Stimulated activated CD8-positive, alpha-beta memory T cell treated with anti-CD3 and anti-CD28 coated beads, Interleukin-4, amount 100 ng/mL, for 4 hours (primary cell): ENCODE measurements at places on chromosomes 13 and 19.

- no peak for DNase-seq
Observed at GRCh38 chr19:39007096-39007495, 25.3 kb downstream of the FBXO27 start.

- no peak for DNase-seq
Observed at GRCh38 chr19:1265615-1266128, 3.5 kb upstream of the CIRBP start.

GRCh38 chr19:12995596-12996405 is 526 bp downstream of the NFIX start:
- DNase-seq = no peak

DNA sequence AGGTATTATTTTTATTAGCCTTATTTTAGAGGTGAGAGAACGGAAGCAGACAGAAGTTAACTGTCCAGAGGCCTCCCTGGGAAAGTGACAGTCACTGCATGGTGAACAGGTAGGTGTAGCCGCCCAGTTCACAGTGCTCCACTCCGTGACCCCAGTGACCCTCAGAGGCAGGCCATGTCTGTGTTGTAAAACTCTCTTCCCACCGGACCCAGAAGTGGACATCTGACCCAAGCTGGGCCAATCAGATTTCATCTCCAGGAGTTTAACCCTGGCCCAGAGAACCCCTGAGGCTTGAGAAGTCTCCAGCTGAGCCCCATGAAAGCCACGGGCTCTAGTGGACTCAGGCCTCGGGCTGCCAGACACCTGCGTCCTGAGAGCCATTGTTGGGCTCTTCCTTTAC is 83.6 kb upstream of the FARP1 start:
- no peak for DNase-seq

DNA sequence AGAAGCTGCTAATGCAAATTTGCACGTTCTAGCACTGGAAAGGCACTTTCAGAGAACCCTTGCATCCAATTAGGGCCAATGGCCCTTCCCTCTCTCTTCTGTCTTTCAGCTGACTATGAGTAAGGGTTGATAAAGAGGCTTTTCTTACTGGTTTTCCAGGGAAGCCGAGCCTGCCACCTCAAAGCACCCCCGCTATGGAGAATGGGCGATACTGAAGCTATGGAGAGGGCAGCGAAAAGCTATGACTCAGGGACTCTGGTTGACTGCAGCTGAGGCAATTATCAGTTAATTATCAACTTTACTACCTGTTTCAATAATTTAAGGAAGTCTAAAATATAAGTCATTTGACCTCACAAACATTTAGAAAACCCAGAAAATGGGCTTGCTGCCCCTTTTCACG is 115.8 kb downstream of the TRPC4 start:
- no peak for DNase-seq

DNA sequence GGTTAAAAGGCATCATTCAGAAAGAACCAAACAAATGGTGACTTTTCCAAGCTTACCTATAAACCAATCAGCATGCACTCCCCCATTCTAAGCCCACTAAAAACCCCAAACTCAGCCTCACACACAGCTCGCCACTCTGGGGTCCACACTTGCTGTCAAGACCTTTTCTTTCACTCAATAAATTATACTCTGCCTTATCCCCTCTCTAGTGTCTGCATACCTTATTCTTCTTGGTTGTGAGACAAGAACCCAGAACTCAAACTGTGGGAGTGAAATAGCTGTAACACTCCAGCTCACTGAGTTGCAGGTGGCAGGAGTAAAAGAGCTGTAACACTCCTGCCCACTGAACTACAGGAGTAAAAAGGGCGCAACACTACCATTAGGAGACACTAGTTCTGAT is 559.0 kb downstream of the TBC1D4 start:
- DNase-seq = no peak

DNA sequence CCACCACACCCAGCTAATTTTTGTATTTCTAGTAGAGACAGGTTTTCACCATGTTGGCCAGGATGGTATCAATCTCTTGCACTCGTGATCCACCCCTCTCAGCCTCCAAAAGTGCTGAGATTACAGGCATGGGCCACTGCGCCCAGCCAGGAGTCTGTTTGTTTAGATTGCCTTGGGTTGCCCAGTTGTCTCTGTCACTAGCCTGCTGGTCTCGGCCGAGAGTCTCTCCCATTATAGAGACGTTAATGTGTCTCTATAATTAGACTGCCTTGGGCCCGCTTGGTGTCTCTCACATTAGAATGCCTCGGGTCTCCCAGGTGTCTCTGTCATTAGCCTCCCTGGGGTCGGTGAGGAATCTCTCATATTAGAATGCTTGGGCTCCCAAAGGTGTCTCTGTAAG is 1533.6 kb downstream of the UQCRFS1 start:
- no peak for DNase-seq

- DNase-seq = no peak
Observed at GRCh38 chr19:4102339-4103079, 21.4 kb downstream of the MAP2K2 start.

DNA sequence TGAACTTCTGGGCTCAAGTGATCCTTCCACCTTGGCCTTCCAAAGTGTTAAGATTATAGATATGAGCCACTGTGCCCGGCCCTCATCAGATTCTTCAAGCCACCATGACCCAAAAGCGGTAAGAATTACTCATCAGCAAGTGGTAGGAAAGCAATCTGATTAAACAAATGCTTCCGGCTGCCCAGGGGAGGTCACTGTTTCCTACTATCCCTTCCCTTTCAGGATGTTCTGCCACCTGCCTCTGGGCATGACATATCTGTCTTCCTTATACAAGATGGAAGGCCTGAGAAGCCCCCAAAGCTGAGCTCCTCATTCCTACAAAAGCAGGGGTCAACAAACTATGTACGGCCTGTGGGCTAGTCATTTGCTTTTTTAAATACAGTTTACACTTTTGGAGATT is 7.0 kb downstream of the ABHD8 start:
- no peak for DNase-seq

DNA sequence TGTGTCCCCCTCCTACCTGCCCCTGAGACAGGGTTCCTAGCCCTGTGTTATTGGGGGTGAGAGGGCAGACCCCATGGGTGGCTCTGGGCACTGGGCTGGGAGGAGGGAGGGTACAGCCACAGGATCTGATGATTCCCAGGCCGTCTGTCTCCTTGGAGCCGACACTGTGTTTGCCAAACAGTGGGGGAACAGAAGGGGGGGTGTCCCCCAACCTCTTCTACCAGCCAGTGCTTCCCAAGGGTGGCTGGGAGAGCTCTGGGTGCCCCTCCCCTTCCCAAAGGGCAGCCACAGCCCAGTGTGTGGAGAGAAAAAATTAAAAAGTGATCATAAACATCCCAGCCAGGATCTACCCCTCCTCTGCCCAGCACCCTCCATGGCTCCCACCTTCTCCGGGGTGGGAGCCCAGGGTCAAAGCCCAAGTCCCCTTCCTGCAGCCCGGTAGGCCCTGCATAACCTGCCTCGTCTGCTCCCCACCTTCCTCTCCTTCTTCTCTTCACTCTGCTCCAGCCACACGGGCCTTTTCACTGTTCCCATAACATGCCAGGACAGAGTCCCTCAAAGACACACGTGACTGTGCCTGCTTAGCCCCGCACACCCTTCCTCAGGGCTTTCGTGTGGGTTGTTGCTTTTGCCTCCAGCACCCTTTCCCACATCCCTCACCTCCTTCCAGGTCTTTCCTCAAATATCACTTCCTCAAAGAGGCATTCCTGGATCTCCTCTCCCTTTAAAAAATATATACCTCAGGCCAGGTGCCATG is 1.4 kb upstream of the PLIN4 start:
- no peak for DNase-seq

- DNase-seq = no peak
Observed at GRCh38 chr13:20801707-20802106, 27.9 kb upstream of the EEF1AKMT1 start.

DNA sequence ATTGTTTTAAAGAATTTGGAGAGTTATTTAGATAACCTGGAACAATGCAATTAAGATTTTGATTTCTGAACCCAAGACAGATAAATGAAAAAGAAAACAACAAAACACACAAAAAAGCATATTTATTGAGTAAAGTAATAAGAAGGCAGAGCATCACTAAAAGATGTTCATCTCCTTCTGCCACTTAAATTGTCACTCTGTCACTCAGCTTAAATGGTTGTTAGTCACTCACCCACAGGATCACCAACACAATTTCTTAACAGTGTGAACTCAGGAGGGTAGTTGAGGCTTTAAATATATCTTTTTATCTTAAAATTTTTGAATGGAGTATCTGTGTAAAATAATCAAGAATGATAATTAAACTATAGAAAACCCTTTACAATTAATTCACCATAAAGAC is 1215.5 kb upstream of the PCDH20 start:
- no peak for DNase-seq

- DNase-seq = no peak
Observed at GRCh38 chr13:92901739-92902138, 324.9 kb upstream of the GPC6 start.

DNA sequence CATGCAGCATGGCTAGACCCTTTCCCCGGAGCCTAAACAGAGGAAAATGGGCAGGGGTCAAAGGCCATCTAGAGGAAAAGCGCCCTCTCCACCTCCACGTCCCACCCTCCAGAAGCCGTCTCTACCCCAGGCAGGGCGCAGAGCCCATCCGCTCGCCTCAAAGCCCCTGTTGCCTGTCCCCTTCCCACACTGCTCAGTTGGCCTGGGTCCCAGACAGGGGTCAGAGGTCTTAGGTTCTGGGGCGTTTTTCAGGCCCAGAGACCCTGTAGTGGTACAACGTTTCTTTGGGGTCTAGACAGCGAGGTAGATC is 285 bp downstream of the TMEM143 start:
- no peak for DNase-seq

GRCh38 chr19:29842471-29843179 is 30.8 kb downstream of the CCNE1 start:
- no peak for DNase-seq

GRCh38 chr13:106474912-106475311 is 60.5 kb downstream of the EFNB2 start:
- DNase-seq = no peak

DNA sequence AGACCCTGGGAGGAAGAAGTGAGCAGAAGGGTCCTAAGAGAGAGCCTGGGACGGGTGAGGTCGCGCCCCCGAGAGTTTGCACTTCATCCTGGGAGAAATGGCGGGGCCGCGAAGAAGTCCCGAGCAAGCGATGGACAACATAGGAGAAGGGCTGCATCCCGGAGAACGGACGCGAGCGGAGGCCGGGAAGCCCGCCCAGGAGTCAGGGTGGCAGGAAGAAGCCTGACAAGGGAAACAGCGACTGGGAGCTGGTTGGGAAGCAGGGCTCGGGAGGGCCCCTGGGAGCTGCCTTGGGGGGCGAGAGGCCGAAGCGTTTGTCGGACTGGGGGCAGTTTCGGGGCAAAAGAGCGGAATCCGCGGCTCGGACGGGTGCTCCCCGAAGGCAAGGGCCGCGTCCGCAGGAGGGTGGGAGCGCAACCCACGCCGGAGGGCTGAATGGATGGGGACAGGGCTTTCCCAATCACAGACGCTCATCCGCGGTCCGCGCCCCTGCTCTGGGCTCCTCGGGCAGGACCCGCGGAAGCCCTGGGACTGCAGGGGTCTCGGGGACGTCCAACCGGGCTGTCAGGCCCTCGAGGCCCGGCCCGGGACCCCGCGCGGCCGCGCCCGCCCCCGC is 469 bp downstream of the ABHD17A start:
- DNase-seq = no peak

DNA sequence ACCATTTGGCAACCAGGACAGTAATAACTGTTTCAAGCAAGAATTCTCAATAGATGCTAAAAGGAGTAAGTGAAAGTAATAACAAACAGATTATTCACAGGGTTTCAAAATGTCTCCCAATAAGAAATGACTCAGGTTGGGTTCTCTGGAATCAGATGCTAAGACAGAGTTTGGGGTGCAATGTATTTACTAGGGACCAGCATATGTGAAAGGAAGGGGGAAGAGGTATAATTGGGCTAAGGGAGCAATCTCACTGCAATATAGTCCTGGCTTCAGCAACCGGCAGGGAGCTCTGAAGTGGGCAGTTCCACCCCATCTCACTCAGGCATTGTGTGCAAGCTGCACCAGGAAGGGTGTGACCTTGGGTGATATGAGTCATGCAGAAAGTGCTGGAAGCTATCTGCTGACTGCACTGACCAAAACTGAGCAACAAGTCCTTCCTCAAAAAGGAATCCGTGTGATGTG is 23.4 kb downstream of the ZDHHC20 start:
- peak; percentile 15 for DNase-seq

- DNase-seq = no peak
Observed at GRCh38 chr13:113969973-113970611, 3.8 kb downstream of the C13orf46 start.

DNA sequence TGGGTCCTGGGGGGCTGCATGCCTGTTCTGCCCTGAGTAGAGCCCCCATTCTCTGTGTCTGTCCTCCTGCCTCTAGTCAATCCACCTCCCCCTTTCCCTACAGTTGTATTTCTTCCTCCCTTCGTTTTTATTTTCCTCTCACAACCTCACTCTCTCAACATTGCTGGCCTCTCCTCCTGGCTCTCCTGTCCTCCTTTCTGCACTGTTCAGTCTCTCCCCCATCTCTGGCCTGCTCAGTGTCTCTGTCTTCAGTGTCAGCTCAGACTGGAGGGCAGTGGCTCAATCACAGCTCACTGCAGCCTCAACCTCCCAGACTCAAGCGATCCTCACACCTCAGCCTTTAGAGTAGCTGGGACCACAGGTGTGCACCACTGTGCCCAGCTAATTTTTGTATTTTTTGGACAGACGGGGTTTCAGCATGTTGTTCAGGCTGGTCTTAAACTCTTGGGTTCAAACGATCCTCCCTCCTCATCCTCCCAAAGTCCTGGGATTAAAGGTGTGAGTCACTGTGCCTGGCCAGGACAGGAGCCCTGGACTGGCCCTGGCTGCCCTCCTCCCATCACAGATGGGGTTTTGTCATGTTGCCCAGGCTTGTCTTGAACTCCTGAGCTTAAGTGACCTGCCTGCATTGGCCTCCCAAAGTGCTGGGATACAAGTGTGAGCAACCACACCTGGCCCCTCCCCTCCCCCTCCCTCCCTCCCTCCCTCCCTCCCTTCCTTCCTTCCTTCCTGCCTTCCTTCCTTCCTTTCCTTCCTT is 32.0 kb upstream of the IGFL1 start:
- DNase-seq = no peak

DNA sequence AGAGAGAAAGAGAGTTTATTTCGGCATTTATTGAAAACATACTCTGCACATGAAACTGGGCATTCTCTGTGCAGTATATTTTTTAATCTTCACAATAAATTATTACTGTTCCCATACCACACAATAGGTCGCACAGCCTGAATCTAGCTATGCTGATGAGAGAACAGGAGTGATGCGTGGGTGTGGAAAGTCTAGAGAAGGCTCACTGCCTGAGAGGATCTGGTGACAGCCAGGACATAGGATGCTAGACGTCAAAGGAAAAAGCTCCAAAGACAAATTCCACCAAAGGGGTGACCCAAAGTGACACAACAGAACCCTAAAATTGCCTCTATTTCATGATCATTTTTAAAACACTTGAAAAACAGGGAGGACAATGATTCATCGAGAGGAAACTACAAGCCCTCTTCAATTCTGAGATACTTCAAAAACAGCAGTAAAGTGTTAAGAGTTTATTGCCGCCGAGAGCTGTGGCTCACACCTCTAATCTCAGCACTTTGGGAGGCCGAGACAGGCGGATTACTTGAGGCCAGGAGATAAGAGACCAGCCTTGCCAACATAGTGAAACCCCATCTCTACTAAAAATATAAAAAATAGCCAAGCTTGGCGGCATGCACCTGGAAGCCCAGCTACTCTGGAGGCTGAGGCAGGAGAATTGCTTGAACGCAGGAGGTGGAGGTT is 189.6 kb upstream of the NBEA start:
- DNase-seq = no peak
